NCI-H1092 treated with DMSO at 0.1 percent for 48 hours (cell line): ENCODE measurements at places on chromosomes 3 and 15.

DNA sequence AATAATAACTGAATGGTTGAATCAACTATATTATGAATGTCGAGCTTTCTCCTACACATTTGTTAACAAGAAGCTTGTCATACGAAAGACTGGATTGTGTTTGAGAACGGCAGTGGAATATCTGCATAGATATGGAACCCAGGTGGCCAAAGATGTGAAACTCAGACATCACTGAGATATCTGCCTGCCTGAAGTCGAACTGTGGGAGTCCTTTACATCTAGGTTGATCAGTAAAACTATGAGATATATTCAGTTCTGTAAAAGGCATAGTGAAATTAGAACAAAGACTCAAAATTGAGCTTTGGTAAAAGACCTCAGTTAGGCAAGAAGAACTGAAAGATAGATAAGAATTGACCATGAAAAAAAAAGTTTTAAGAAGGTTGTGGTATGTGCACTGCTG is 41.5 kb upstream of the TOP2B start:
- DNase-seq, result no peak

DNA sequence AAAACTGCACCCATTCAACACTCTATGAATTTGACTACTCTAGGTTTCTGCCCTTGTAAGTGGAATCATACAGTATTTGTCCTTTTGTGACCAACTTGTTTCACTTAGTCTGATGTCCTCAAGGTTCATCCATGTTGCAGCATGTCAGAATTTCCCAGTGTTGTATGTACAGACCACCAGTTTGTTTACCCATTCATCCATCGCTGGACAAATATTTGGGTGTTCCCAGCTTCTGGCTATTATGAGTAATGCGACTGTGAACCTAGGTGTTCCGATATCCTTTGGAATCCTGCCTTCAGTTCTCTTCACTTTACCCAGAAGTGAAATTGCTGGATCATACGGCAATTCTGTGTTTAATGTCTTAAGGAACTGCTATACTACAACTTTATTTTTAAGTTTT is 12.6 kb downstream of the RPL32 start:
- DNase-seq, result no peak

DNA sequence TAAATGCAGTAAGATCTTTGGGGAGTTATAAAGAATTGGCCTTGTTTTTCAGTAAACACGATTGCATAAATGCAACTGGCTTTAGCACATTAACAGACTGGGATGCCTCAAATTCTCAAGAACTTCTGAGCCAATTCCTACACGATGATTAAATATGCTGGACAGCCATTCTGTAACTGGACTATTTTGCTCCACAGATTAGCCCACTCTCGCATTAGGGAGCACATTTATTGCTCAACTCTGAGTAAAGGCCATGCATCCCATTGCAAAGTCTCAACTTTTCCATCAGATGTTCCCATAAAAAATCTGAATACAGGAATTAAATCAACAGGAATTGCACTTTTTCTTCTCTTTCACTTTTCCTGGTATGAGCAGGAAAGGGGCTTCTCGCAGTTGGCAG is 66.7 kb upstream of the PRICKLE2 start:
- DNase-seq, result no peak

- DNase-seq, result no peak
Observed at GRCh38 chr3:135905058-135905724, 60.3 kb upstream of the PPP2R3A start.

DNA sequence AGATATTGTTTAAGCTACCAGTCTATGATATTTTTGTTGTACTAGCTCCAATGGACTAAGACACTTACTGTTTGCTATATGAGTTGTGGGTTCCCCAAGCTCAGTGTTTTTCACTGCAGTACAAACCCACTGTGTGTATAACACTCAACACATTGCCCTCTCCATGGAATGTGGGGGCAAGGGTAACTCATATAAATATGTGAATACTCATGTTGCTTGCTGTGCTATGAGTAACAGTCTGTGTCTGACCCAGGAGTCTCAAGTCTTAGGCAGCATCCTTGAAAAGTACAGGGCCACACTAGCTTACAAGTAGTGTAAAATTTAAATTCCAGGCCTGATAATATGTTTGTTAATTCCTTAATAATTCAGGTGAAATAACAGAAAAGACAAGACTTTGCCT is 22.5 kb upstream of the CNTN3 start:
- DNase-seq, result no peak

DNA sequence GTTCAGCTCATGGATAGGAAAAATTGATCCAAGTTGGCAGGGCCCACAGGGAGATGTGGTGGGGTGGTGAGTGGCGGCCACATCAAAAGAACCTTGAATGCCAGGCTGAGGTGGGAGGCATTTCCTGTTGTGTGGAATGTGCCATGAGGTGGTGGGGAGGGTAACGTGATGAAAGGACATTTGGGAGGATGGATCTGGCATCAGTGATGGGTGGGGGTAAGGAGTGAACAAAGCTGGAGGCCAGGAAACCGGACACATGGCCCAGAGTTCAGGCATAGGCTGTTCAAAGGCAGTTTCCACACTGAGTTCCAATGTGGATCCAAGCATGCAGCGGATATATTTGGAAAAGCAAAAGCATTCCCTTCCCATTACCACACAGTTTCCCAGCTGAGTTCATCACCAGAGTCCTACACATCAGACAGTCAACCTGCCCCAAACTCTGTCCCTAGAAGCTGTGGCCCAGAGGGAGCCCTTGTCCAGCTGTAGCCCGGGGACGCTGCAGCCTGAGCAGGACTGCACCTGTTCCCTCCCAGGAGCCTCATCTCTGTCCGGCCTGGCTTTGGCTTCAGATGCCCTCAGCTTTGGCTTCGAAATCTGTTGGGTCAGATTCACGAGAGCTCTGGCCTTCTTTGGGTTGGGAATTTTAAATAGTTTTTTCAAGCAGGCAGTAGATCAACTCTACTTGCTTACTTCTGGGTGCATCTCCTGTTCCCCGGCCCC is 37.8 kb upstream of the GOLGA6B start:
- no peak for DNase-seq

DNA sequence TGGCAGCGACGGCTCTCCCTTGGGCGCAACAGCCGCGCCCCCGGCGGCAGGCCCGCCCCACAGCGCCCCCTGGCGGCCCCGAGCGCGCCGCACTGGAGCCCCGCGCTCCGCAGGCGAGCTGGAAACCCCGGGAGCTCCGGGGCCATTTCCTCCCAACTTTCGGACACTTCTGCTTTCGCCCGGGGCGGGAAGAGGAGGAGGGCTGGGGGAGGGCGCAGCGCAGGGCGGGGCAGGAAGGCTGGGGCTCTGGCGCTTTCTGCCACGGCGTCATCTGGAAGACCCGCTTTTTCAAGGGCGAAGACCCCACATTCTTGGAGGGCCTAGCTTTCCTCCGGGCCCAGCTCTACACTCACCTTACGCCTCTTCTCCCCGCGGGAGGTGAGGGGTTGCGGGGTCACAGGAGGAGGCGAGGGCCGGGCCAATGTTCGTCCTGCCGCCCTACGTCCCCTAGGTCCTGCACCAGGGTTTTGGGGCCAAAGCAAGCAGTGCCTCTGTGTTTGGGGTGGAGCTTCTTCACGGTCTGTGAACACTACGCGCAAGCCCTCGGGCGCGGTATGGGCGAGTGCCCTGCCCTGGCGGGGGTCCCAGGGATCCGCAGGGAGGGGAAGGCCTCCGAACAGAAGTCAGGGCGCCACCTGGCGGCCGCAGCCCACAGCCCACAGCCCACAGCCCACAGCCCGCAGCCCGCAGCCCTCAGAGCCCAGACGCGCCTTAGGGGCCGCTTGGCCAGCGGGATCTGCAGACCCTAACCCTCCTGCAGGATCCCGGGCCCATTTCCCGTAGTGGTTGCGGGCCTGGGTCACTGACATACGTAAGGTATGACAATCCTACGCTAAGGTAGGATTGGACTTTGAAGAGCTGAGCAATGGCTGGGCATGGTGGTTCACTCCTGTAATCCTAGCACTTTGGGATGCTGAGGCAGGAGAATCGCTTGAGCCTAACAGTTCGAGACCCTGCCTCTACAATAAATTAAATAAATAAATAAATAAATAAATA is 31.1 kb downstream of the FOXL2 start:
- DNase-seq, result peak; percentile 80

GRCh38 chr3:59839810-59840515 is 790.1 kb upstream of the CFAP20DC start:
- DNase-seq, result no peak

DNA sequence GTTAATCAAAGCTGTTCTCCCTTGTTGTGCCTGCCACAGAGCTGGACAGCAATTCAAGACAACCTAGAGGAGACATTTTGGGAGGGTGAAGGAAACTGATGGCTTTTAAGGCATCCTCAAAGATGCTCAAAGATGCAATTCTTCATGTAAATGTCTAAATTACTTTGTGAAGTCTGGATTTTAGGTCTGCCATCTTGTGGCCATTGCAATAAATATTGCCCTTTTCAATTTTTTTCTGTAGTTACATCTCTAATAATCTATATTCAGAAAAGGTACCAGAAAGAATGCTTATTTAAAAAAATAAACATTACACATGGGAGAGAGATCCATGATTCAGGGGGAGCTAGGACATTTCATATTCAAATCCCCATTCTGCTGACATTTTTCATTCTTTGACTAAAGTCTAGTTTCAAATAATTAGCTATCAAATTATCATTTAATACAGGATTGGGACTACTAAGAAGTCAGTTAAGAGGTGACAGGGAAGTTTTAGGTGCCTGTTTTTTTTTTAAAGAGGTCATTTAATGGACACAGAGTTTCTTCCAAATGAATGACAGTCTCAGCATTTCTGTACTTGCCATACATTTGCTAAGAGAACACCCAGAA is 259.8 kb upstream of the WNT5A start:
- DNase-seq, result no peak

DNA sequence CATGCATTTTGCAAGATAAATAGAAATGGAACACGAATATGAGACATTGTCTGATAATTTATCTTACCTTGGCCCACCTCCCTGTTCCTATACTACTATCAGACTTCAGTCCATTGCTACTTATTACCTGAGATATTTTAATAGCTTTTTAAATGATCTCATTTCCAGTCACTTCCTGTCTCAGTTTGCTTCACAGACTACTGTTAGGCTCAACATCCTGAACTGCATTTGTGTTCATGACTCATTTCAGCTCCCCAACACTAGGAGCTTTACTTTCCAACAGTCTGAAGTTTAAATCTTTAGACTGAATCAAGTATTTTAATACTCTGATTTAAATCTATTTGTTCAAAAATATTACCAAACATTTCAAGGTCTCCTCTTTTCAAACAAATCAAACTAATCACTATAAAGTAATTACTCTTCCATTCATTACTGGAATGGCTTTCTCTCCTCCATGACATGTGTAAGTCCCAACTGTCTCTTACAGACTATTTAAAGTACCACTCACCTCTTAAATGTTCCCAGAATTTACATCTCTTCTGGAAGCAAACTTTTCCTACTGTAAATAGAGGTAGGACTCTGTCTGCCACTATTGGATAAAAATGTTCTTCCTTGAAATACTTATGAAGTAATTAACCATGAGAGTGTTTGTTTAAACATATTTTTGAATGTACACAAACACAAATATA is 1277.6 kb downstream of the ZPLD1 start:
- DNase-seq, result no peak

DNA sequence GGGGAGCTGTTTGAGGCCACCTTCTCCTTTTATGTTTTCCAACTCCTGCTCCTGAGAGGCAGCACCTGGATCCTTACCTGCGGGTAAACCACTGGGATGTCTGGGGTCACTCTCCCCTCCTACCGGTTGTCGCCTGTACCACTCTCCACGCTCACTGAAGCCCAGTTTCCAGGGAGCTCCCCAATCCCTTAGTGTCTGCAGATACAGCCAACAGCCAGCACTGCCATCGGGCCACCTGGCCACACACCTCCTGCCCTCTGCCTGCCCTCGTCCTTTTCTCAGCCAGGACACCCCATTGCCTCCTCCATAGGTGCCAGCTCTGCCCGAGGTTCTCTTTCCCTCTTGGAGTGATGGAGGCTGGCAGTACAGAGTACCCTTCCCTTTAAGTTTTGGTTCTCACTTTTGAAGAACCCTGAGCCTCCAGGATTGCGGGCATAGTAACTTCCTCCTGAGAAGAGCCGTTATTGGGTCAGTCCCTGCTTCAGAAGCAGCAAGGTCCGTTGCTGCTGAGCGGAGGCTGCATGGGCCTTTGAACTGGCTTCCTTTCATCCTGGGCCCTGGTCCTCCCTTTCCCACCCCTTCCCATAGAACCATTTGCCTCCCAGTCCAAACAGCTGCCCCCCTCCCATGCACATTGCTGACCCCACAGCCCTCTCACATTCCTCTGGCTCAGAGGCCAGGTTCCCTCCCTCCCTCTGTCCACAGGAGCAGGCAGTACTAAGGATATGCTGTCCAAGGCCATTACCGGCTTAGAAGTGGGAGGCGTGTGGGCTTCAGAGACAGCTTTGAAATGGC is 30.9 kb downstream of the ARNT2 start:
- DNase-seq, result no peak

DNA sequence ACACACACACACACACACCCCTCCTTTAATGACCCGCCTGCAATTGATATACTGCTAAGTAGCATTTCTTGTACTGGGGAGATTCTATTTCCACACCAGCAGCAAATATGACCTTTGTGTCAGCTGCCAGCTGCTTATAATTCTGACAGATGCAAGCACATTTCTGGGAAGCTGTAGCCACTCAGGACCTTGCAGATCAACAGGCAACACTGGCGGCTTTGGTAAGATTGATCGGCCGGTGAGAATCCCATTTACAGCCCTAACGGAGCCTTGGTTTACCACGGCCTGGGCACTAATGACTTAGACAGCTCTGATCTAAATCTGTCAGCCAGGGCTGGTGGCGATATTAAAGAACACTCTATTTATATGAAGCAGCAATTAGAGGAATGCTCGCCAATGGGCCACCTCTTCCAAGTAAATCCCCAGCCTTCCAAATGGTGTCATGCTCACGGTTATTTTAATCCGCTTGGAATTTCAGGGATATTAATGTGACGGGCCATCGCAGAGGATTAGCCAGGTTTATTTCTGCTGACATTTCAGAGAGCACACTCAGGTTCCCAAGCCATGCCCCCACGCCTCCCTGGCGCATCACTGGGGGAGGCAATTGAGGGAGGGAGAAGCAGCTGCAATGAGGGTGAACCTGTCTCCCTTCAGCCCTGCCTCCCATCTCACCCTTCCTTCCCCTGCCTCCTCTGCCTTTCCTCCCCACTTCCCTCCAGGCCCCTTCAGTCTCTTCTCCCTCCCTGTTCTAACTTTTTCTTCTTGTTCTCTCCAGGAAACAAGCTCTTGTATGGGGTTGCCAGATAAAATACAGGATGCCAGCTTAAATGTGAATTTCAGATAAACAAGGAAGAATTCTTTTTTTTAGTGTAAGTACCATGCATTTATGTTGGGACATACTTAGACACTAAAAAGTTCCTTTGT is 287.0 kb downstream of the TLE3 start:
- DNase-seq, result no peak

GRCh38 chr15:74977599-74977998 is 17.8 kb upstream of the SCAMP5 start:
- no peak for DNase-seq

DNA sequence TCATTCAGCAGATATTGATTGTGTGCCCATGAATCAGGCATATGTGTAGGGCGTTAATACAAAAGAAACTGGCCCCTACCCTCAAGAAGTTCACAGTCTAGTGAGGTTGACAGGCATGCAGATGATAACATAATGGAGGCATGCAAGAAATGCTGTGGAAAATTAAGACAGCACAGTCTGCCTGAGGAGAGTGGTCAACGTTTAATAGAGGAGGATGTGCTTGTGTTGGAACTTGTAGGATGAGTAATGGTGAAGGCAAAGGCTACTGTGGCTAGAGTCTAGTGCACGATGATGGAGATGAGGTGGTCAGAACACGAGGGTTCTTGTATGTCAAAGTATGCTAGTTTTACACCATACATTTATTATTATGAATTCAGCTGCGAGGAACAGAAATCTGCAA is 295.7 kb downstream of the SOX2 start:
- DNase-seq, result no peak
